Activated CD8-positive, alpha-beta memory T cell treated with anti-CD3 and anti-CD28 coated beads for 4 hours (primary cell): ENCODE measurements at places on chromosomes 6 and 20.

DNA sequence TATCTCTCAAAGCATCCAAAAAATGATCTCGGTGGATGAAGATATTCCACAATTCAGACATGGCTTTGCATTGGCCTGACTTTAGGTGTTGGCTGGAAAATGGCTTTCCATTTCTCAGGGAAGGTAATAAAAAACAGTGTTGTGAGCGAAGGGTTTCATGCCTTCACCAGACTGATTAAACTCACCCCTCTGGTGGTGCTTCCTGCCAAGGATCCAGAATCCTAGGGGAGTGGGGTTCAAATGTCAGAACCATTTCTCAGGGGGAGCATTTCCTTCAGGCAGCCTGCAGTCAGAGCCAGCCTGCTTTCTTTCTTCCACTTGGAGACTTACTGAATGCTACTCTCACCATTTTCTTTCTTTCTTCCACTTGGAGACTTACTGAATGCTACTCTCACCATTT is 45.7 kb upstream of the SMIM28 start:
- DNase-seq: no peak

DNA sequence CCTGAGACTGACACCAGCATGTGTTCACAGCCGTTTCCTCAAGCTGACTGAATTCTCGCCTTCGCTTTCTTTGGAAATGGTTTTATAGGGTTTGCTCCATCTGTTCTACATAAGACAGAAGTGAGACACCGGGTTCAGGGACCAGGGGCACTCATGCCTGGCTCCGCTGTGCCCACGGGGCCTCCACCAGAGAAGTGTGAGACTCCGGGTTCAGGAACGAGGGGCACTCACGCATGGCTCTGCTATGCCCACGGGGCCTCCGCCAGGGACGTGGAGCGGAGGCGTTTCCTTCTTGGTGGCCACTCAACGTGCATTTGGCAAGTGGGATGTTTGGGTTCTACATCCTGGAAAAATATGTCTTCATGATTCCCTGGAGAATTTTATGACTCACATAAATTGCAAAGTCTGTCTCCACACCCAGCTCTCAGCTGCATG is 106.6 kb downstream of the RNASET2 start:
- no peak for DNase-seq

DNA sequence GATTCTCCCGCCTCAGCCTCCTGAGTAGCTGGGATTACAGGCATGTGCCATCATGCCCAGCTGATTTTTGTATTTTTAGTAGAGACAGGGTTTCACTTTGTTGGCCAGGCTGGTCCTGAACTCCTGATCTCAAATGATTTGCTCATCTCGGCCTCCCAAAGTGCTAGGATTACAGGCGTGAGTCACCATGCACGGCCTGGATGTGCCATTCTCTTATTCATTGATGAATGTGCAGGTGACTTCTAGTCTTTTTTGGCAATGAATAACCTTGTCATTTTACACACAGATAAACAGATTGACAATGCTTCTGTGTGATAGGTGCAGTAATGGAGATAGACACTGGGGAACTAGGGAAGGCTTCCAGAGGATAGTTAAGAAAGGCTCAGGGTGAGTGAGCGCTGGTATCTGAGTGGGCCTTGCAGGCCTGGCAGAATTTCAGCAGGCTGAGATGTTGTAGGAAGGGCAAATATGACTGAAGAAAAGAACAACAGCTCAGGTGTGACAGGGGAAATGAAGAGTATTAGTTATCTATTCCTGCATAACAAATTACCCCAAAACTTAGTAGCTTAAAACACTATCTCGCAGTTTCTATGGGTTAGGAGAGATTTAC is 23.3 kb downstream of the PPARD start:
- DNase-seq: no peak

- DNase-seq: no peak
These were observed 466.3 kb upstream of the ID4 start for GRCh38 chr6:19370831-19371230.

- DNase-seq: no peak
These were observed 38.4 kb upstream of the SPTLC3 start for GRCh38 chr20:12970372-12970821.

GRCh38 chr6:87152526-87152955 is 2.8 kb upstream of the ZNF292 start:
- no peak for DNase-seq

DNA sequence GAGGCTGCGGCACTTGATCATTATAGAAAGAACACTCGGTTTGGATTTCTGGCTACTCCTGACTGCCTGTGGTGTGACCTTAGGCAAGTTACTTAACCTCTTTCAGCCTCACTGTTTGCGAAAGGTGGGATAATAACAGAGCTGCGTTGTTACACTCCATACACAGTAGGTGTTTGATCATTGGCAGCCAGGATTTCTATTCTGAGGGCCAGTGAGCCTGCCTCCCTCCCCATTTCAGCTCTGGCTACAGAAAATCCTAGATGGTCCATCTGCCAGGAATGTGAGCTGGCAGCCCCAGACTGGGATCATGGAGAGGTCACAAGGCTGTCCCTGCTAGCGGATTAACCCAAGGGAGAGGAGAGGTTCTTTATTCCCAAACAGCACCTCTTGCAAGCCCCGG is 2.7 kb downstream of the KCNB1 start:
- no peak for DNase-seq

DNA sequence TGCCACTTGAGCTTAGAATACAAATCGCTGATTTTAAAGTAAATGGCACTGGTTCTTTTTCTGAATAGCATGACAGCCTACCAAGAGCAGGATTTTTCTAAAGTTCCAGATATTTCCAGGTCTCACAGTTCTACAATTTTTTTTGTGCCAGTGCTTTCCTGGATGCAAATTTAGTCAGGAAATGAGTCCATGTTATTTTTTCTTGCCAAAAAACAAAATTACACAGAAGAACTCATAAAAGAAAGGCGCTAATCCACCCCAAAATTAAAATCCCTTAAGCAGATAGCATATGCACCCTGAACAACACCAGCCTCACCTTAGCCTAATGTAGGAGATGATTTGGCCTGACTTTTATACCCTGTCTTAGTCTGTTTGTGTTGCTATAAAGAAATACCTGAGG is 86.4 kb upstream of the ARG1 start:
- DNase-seq: no peak

- no peak for DNase-seq
These were observed 51.3 kb upstream of the REV3L start for GRCh38 chr6:111534231-111534751.

DNA sequence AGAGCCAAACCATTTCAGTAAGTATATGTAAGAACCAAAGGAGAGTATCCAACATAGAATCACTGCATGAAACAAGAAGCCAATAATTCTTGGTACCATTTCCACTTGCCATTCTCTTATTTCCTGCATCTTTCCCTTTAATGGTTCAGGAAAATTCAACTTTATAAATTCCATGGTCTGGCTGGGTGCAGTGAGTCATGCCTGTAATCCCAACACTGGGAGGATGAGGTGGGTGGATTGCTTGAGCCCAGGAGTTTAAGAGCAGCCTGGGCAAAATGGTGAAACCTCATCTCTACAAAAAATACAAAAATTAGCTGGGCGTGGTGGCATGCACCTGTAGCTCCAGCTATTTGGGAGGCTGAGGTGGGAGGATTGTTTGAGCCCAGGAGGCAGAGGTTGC is 21.2 kb downstream of the NHLRC1 start:
- DNase-seq: no peak

- no peak for DNase-seq
These were observed 49.3 kb downstream of the PRR18 start for GRCh38 chr6:166258854-166259276.

GRCh38 chr6:33201147-33201545 is 479 bp downstream of the SLC39A7 start:
- no peak for DNase-seq

DNA sequence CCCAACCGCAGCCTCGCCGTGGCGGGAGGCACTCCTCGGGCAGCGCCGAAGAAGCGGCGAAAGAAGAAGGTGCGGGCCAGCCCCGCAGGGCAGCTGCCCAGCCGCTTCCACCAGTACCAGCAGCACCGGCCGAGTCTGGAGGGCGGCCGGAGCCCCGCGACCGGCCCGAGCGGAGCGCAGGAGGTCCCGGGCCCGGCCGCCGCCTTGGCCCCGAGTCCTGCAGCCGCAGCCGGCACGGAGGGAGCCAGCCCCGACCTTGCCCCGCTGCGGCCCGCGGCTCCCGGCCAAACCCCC is 525 bp downstream of the PNRC1 start:
- DNase-seq: no peak

- no peak for DNase-seq
These were observed 13.0 kb downstream of the SERPINB6 start for GRCh38 chr6:2958331-2958711.

DNA sequence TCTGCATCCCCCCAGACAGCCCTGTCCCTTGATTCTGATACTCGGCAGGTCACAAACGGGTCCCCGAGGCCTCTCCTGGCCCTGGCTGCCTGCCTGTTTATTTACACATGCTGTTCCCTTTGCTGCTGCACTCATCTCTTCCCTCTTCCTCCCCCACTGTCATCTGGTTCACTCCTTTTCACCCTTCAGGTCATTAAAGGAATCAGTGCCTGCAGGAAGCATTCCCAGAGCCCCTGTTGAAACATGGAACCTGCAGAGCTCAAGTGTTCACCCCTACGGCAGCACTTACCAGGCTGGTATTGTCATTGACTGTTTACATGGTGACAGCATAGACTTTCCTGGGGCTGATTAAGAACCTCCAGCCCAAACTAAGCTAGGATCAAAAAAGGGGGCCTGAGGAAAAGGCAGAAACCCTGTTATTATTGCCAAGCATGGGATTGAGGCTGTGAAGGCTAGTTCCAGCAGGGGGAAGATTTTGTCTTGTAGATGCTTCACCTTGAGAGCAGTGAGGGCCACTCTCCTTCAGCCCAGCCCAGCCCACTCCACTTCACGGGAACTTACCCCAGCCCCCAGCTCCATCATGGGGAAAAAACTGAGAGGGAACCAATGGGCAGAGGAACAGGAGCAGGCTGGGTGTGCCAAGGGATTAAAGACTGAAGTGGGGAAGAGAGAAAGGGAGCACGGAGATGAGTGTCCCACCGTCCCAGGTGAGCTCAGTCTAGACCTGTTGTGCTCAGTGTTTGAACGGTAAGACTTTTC is 73.2 kb downstream of the JPH2 start:
- no peak for DNase-seq

- DNase-seq: no peak
These were observed 69.1 kb downstream of the SLC35F1 start for GRCh38 chr6:117976030-117976651.

- DNase-seq: no peak
These were observed 15.0 kb upstream of the DAAM2 start for GRCh38 chr6:39777218-39777617.
